NCI-H1930 (cell line): ENCODE measurements at places on chromosomes 16 and 17.
A peak's percentile ranks its signal among the peaks of the same experiment; 100 is the strongest.

DNA sequence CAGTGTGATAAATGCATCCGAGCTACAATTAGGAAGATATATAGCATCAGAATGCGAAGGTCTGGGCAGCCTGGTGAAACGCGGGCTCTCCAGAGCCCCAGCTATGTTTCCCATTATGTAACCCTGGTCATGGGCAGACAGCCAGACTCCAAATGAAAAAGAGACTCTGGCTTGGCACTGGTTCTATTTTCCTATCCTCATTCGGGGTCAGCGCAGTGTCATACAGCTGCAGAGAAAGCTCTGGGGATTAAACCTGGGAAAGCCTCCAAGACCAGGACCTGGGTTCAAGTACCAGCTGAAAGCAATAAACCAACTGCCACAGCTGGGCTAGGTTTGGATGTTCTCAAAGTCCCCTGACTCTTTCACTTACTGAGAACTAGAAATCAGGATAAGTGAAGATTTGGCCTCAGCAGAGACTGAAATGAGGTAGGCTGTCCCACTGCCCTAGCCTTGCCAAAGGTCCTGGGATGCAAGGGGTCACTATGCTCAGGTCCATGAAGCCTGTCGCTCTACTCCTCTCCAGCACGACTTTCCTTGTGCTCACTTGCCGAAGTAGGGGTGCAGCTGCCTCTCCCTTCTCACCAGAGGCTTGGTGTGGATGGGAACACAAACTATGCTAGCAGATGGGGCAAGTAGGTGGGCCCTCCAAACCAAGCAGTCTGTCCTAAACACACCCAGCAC lies 123.8 kb downstream of the SMG6 start:
- no peak for DNase-seq

DNA sequence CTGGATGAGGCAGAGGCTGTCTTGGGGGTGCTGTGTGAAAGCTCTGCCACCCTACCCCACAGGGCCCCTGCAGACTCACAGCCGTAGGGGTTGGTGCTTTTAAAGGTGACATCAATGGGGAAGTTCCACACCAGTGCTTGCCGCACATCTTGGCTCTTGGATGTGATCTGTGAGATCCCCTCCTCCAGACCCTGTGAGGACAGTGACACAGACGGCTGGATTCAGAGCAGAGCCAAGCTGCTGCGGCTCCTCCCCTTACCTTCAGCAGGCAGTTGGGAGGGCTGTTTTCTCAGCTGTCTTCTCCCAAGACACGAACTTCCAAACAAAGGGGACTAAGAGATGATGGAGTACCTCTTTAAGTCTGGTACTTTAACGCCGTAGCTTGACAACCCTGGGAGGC lies 4.8 kb downstream of the B9D1 start:
- DNase-seq = no peak

GRCh38 chr17:61799812-61800484 lies 63.4 kb downstream of the BRIP1 start:
- DNase-seq = no peak

DNA sequence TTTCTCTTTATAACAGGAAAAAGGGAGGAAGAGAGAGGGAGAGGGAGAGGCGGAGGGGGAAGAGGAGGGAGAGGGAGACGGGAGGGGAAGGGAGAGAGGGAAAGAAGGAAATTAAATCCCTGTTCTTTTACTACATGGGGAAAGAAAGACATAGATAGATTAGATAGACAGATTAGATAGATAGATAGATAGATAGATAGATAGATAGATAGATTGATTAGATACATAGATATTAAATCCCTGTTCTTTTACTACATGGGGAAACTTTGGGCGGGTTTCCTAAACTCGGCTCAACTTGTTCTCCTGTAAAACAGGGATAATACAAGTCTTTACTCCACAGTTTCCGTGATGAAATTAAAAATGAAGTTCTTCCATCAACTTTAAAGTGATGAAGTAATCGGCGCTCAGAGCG lies 661 bp downstream of the RFWD3 start:
- DNase-seq = no peak

DNA sequence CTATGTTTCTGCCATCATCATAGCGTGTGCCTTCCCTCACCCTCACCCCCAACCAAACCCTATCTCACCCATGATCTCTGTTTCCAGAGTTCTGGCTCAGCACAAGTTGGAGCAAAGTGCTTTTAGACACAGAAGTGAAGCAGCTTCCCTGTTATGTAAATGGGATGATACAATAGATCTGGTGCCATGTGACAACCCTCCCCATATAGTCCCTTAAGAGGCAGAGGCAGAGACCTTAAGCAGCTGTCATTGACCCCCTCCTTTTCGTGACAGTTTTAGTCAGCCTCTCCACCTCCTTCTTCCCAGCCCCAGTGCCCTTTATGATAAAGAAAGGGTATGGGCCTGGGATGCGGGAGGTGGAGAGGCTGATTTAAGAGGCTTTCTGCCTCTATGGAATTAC lies 40.3 kb upstream of the MED13 start:
- no peak for DNase-seq

GRCh38 chr17:6328279-6328678 lies 106.6 kb downstream of the AIPL1 start:
- no peak for DNase-seq

- DNase-seq = no peak
Observed at GRCh38 chr17:44044071-44044470, 22.4 kb downstream of the LSM12 start.

- no peak for DNase-seq
Observed at GRCh38 chr16:89544713-89545043, 15.8 kb upstream of the RPL13 start.

DNA sequence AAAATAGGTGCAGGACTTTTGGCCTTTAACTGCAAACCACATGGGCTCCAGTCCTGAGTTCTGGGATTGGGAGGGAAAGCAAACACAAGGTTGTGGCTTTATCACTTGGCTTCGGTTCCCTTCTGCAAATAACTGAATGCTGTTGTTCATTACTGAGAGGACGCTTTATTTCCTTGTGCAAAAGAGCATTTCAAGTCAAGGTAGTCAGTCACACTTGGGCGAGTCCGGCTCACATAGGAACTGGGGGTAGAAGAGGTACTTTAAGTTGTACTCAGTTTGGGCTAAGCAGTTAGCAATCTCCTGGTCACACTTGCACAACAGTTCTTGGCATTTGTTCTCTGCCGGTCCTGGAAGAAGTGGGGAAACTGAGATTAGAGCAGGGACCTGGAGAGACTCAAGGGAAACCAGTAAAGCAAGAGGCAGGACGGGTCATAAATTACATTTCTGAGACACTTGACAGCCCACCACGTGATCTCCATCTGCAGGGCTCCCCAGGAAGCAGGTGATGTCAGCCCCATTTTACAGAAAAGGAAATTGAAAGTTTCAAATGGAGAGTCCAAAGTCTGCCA lies 21.6 kb downstream of the PLA2G10 start:
- no peak for DNase-seq

DNA sequence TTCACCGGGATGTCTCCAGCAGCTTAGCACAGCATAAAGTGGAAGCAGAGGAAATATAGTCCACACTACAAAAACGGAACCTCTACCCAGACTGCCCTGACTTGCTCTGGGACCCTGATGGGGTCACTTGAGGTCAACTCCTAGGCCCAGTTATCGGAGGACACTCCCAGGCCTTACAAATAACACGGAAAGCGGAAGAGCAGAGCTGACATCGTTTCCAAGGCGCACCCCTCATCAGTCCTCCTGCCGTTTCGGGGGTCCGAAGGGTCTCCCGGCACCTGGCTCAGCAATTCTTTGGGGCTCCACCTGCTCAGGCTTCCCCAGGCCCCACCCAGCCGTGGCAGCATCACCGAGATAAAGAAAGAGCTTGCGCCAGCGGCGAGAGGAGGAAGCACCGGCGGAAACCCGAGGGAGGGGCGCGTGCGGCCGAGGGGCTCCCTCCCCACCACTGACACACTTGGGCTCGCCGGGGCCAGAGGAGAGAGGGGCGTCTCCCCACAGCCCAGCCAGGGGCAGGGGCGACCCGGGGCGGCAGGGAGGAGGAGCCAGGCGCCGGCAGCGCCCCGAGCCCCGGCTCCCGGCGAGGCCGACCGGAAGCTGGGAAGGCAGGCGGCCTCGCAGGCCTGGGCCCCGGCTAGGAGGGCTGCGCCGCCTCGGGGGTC lies 727 bp downstream of the CORO7 start:
- DNase-seq = no peak

DNA sequence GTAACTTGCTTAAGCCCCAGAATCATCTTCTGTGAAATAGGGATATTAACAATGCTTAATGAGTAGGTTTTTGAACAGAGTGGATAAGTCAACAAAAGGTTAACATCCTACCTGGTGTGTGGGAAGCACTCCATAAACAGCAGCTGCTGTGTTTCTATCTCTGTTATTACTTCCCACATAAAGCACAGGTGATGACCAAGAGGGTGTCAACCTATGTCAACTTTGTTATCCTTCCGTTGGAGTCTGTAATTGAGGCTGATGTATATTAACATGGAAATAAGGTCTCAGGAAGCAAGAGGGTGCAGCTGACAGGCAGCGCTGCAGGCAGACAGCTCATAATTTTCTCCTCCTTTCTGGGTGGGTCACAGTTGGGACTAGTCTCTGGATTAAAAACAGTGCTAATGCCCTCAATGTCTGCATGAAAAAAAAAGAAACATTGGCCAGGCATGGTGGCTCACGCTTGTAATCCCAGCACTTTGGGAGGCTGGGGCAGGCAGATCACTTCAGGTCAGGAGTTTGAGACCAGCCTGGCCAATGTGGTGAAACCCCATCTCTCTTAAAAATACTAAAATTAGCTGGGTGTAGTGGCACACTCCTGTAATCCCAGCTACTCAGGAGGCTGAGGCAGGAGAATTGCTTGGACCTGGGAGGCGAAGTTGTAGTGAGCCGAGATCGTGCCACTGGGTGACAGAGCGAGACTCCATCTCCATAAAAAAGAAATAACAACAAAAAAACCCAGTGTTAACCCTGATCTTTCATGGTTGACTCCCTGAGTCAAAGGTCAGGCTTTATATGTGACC lies 269.6 kb downstream of the SNX29 start:
- DNase-seq = no peak

DNA sequence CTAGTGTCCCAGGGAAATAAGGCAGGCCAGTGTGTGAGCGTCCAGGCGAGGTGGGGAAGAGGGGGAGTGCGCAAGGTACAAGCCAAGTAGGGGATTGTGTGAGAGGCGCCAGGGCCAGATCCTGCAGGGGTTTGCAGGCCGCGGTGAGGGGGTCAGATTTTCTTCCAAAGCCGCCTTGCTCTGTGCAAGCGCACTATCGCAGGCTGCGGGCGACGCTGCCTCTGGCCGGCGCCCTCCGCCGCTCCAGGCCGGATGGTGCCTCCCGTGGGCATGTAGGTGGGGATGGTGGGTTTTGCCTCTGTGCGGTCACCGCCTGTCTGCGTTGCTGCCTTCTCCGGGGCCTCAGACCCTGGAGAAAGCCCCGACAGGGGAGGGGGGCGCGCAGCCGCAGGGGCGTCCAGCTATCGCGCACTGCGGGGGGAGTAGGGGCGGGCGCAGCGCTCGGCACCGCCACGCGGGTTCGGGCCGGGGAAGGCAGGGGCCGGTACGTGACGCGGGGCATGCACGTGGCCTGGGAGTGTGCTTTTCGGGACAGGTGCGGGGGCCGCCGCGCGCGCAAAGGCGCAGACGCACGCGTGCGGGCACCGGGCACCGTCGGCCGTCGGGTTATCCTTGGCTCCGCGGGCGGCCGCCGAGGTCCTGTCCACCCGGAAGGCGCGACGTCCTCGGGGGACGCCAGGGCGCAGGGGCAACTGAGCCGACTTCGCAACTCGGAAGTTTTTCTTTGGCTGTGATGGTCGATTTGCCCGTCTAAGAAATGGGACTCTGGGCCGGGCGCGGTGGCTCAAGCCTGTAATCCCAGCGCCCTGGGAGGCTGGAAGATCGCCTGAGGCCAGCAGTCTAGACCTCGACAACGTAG lies 1.1 kb upstream of the HAPSTR1 start:
- peak; percentile 64 for DNase-seq

DNA sequence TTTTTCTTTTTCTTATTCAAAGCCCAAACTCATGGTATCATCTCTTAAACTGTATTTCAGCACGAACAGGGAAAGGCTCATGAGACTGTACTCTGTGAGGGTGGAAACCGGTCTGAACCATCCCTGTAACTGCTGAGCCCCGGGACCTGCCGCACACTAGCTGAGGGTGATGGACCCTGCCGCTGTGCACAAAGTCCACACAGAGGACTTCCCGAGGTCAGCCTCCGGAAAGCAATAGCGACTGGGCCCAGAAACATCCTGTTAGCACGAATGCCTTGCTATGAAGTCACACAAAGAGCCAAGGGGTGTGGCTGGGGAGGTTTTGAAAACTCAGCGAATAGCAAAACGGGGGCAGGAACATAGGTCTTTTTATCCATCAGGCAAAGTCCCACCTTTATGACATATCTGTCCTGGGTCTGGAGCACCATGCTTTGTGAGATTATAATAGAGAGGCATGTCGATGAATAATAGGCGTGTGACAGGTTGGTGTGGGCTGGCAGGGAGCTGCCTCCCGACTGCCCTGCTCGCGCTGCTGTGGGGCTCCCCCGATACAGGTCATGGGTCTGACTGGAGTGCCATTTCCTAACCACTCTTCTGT lies 33.4 kb downstream of the CDK5R1 start:
- DNase-seq = no peak

GRCh38 chr16:89412811-89413210 lies 77.5 kb downstream of the ANKRD11 start:
- DNase-seq = no peak
